ENCODE measurements at places on chromosomes 4 and X.

DNA sequence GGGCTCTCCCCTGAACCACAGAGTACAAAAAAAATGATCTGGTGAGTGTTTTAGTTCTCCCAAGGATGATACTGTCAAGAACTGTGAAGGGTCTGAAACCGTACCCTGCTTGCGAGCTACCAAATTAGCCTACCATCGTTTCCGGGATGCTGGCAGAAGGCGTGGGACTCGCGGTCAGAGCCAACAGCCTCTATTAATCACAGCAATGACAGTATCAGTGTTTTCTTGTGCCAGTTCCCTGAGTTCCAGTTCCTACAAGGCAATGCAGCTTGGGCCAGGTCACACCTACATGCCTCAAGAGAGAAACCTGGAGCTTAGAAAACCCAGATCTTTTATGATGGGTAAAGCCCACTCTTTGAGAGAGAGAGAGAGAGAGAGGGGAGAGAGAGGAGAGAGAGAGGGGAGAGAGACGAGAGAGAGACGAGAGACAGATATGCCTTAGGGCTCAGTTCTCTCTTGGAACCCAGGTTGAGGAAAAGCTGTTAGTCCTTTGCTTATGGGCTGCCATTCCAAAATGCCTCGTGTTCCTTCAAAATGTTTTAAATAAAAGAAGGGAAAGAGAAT is 327.8 kb downstream of the ARHGAP10 start:
- DNase-seq: no peak

- DNase-seq: no peak
These were observed 64.2 kb upstream of the SPP1 start for GRCh38 chr4:87911252-87911774.

GRCh38 chr4:127151941-127152340 is 480.8 kb upstream of the INTU start:
- no peak for DNase-seq

GRCh38 chr4:162061214-162061613 is 102.6 kb downstream of the FSTL5 start:
- DNase-seq: no peak

- DNase-seq: no peak
These were observed 5.1 kb downstream of the APEX2 start for GRCh38 chrX:55005256-55005655.

- DNase-seq: no peak
These were observed 17.7 kb downstream of the OTUD5 start for GRCh38 chrX:48939524-48940228.

DNA sequence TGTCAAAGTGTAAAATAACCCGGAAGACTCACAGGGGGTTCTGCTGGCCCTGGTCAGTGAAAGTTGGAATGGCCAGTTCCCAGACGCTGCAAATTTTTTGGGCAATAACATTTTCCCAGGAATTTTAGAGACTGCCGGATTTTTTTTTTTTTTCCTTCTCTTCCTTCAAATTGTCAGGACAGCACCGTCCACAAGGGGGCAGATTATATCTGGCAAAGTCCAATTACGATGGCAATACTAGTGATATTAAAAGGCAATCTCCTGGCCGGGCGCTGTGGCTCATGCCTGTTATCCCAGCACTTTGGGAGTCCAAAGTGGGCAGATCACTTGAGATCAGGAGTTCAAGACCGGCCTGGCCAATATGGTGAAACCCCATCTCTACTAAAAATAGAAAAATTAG is 20.5 kb downstream of the SLC25A5 start:
- DNase-seq: no peak

GRCh38 chr4:16685536-16685935 is 212.9 kb downstream of the LDB2 start:
- DNase-seq: no peak

GRCh38 chrX:143378851-143379250 is 138.4 kb downstream of the SPANXN3 start:
- no peak for DNase-seq

- no peak for DNase-seq
These were observed 54.3 kb downstream of the GPRIN3 start for GRCh38 chr4:89253311-89253710.

DNA sequence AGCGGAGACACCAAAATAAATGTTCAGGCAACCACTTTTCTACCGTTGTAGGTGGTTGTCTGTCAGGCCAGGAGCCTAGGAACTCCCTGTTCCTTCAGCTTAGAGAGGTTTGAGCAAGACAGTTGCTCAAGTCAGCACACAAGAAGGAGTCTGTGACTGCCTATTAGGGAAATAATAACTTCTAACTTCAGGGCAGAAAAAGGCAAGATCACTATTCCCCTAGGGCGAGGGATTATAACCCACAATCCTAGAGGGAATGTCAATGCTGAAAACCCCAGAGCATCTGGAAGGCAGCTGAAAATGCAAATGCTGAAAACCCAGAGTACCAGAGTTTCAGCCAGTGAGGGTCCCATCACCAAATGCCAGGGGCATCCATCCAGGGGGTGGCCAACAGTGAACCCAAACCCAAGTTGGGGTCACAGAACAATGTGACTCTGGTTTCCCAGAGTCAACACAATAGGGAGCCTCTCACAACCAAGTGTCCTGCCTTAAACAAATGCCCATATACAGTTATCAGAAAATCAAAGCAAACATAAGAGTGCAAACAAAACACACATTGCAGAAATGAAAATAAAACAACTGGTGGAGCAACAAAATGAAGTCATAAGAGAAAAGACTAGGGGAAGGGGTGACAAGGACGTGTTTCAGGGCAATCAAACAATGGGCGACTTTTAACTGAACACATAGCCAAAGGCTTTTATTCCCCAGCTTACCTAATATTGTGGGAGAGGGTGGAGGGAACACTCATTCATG is 27.6 kb downstream of the MORF4L2 start:
- DNase-seq: no peak

DNA sequence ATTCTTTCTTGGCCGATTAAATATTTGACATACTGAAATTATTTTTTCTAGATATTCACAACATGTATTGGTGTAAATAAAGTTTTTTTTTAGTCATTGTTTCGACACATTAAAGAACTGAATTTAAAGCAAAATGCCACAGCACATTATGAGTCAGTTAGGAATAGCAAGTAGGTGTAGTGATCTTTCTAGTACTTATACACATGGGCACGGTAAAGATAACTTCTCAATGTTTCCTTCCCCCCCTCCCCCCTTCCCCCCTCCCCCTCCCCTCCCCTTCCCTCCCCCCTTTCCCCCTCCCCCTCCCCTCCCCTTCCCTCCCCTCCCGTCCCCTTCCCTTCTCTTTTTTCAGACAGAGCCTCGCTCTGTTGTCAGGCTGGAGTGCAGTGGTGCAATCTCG is 1269.9 kb downstream of the ADGRL3 start:
- DNase-seq: no peak

GRCh38 chr4:105296672-105297071 is 150.0 kb downstream of the TET2 start:
- no peak for DNase-seq

DNA sequence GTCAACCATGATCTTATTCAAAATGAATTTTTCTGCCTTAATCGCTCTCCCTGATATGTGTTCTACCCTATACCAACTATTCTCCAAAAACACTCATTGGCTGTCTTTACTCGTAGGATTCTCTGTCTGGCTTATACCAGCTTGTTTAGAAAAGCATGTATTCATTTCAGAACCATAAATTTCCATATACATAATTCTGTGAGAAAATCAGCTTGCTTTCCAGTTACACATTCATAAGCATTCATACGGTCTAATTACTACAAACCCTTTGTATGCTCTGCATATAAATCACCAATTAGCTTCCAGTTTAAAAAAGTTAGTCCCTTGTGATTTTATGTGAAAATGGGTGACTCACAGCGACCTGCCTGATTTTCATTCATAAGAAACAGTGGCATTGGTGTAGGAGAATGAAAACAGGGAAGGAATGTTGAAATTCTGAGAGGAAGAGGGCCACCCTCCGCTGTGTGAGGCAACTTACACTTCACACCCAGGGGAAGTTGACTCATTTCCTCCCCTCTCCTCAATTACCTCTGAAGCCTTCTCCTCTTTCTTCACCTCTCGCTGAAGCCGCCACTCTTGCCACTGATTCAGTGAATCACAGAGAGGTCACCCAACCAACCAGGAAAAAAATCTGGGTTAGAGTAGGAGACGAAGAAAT is 63.3 kb downstream of the MEPE start:
- no peak for DNase-seq

DNA sequence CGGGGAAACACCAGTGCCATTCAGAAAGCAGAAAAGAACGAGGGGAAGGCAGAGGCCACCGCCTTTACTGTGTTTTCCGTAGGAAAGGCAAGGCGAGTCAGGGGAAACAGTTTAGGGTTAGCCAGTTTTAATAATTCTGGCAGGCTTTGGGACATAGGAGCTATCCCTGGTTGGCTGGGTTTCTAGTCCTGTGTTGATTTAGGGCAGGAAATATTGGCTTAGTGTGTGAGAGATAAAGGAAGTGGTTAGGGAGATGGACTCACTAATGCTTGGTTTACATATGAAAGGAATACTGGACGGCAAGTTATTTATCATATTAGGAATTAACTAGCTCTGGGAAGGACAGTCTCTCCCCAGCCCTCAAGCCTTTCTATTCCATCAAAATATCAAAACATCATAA is 53.1 kb downstream of the SYNPO2 start:
- DNase-seq: no peak

- DNase-seq: no peak
These were observed 461.2 kb downstream of the KCTD8 start for GRCh38 chr4:43987331-43987944.

DNA sequence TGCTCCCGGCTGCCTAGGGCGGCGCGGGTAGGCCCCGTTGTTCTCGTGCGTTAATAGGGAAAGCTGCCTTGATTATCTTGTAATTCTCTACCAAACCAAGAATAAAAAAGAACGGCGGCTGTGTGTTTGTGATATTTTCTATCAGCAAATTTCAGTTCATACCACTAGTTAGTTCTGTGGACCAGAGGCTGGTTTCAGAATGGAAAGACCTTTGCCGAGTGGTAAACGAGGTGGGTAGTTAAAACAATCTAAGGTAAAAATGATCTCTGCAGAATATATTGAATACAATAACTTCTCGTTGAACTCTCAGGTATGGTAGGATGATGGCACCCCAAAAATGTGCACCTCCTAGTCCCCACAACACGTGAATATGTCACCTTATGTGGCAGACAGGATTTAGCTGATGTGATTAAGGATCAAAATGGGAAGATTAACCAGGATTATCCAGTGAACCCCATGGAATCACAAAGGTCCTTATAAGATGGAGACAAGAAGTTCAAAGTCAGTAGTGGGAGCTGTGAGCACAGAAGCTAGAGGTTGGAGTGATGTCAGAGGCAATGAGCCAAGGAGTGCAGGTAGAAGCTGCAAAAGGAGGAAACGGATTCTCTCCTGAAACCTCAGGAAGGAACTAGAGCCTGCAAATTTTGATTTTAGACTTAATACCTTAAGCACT is 574 bp upstream of the CFAP97 start:
- DNase-seq: no peak

DNA sequence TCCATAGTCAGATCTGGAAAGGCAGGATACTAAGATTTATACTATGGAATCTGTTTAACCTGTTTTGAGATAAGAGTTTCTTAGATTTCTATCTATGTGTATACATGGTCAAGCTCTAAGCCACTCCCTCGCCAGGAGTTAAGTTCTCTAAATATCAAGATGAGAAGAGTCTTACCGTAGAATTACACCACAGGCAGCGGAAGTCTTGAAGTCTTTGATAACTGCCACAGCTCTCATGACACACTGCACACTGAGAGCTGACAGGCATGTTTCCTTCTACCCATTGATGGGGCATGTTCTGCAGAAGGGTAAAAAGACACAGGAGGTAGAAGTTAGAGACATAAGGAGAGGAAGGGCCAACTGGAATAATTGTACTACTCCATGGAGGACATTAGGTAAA is 67.7 kb downstream of the DGKK start:
- DNase-seq: no peak

- DNase-seq: no peak
These were observed 14.1 kb downstream of the HPSE start for GRCh38 chr4:83320548-83320947.

DNA sequence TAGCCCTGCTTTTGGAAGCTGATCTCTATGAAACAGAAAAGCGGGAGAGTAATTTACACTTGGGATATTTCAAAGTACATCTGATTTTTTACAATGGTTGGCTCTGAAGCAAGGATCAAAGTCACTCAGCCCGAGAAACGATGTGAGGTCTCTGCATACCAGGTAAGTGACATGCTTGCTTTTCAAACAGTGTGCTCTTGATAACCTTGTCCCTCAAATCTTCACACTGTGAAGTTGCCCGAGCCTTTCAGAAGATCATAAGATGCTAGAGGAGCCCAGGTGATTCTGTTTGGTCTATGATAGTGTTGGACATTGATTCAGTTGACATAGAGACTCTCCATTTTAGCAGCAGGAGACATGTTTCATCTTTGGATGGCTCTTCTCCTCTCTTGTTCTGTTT is 47.1 kb upstream of the KLHL34 start:
- DNase-seq: no peak

- no peak for DNase-seq
These were observed 307.1 kb downstream of the TEX13A start for GRCh38 chrX:104913348-104913747.

GRCh38 chrX:4762196-4762595 is 1048.7 kb upstream of the PRKX start:
- DNase-seq: no peak

DNA sequence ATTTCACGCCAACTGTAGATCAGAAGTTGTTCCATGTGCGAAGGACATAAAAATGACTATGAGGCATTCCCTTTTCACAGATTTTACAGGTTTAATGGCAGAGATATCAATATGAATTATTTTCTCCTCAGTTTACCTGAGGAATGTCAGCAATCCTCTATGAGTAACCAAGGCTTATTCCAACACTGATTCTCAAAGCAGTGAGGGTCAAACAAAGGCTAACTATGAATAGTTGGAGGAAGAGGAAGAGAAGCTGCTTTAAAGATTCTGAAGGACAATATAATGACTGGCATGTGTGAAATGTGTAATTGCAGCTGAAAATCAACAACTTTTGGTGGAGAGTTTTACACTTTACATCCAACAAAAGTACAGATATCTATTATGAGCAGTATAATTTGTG is 29.1 kb downstream of the NAF1 start:
- DNase-seq: no peak

DNA sequence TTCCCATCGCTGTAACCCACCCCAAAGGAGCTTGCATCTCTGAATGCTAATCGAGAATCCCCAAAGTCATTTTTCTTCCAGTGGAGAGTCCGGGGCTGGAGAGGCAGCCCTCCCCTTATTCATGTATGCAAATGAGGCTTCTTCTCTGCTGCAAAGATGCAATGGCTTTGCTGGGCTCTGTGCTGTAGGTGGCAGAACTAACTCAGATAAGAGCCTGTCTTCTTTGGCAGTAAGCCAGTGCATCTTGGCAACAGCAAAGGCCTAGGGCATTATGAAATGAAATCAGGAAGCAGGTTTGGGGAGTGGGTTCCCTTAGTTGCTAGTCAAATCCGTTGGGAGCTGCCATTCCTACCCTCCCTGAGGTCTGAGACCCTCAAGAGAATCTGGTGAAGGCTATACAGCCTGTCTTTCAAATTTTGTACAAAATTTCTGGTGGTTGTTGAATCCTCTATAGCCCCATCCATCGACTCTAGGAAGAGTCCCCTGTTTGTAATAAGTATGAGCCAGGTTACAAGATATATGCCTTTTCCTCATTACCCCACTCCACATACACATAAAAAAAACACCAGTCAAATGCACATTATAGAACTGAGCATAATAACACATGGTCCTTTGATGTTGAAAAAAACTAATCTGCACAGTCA is 290.6 kb upstream of the TAPT1 start:
- no peak for DNase-seq

- DNase-seq: no peak
These were observed 104.9 kb upstream of the GIMD1 start for GRCh38 chr4:106473515-106473914.

GRCh38 chrX:73963682-73964081 is 340.3 kb upstream of the ZCCHC13 start:
- no peak for DNase-seq
